ENCODE measurements at places on chromosomes 1 and 21.

GRCh38 chr1:25135909-25136308 is 96.4 kb downstream of the SYF2 start:
- DNase-seq, result no peak

DNA sequence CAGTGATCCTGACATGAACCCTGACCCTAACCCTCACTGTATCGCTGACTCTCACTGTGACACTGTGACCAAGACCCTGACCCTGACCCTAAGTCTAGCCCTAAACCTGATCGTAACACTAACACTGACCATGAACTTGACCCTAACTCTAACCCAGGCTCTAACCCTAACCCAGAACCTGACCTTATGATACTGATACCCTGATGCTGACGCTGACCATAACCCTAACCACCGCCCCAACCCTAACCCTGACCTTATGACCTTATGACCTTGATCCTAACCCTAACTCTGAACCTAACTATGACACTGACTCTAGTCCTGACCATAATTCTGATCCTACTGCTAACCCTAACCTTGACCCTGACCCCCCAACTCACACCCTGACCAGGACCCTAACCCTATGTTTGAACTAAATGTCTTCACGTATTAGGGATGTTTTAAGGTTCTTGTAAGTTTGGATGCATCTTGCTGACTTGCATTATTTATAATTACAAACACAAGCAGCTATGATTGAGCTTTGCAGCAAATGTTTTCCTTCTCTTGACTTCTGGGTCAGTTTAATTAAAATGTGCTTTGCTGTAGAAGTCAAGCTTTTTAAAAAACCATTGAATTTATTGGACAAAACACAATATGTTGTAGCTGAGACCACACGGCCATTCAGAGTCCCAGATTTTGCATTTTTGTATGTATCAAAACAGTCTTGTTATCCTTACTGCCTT is 23.9 kb upstream of the PRSS38 start:
- no peak for DNase-seq

- DNase-seq, result no peak
These were observed 35.1 kb downstream of the MSTO1 start for GRCh38 chr1:155645034-155645598.

DNA sequence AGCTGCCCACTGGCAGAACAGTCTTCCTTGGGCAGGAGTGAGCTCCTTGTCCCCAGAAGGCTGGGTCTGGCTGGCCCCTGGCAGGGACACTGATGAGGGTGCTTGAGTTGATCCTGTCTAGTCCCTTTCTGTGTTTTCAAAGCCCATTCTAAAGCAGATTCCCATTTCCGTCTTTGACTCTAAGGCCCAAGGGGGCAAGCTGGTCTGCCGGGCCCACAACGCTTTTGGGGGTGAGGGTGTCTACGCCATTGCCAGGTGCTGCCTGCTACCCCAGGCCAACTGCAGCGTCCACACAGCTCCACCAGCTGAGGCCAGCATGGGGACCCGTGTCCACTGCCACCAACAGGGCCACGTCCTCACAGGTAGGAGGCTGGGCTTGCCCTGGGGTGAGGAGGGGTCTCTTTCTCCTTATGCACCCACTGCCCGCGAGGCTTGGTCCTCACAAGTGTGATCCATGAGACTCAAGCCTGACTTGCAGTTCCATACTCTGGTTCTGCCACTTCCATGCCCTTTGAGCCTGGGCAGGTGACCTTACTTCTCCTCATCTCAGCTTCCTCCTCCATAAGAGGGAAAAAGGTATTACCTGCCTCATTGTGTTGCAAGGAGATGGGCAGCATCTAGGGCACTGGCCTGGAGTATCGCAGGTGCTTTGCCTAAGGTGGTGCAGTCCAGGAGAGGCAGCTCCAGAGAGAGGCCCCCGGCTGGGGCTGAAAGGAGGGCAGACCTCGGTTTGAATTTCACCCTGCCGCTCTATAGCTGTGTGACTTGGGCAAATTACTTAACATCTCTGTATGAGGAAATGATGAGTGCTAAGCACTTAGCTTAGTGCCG is 20.2 kb downstream of the PCSK9 start:
- DNase-seq, result no peak

DNA sequence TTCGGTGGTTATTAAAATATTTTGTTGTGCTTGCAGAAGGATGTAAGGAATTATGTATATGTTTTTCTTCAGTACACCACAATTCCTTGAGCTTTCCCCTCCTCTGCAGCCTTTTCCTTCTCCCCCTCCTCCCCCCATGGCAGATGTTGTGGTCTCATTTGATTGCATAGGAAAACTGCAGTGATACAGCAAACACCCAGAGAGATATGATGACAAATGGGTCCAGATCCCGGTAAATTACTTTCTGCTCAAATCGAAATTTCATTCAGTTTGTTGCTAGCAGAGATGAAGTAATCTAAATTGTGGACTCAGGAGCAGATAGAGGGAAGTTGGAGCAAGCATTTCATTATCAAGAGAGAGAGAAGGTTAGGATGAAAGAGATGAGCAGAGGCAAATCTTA is 9.9 kb downstream of the LMO4 start:
- no peak for DNase-seq

Measured in endothelial cell (in vitro differentiated cells).